ENCODE measurements at places on chromosomes 13 and 19.

DNA sequence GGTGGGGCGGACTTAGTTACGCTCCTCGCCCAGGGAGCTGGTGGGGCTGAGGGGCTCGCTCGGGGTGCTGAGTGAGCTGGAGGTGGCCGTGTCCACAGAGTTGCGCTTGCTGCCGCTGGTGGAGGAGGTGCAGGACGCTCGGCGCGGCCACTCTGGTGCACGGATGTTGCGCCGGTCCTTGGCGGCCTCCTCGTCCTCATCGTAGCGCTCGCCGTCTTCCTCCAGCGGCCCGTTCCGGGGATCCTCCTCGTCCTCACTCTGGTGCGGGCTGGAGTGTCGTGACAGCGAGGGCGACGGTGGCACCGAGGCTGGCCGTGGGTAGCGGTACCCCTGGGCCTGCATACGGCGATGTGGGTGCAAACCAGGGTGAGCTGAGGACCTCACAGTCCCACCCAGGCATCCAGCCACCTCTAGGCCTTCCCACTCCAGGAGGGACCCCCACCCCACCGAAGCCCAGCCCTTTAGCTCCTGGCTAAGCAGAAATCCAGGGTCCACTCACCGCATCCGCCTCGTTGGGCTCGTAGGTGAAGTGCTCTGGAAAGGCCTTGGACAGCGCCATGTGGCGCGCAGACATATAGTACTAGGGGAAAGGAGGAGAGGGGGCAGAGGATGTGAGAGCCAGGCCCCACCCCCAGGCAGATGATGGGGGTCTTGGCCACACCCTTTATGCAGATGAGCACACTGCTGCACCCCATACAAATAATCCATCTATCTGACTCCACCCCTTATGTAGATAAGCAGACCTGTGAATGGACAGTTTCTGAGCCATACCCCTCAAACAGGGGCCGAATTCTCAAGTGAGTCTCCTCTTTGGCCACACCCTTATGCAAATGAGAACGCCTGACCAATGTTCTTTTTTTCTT lies 4.4 kb downstream of the FTL start:
- DNase-seq = no peak

DNA sequence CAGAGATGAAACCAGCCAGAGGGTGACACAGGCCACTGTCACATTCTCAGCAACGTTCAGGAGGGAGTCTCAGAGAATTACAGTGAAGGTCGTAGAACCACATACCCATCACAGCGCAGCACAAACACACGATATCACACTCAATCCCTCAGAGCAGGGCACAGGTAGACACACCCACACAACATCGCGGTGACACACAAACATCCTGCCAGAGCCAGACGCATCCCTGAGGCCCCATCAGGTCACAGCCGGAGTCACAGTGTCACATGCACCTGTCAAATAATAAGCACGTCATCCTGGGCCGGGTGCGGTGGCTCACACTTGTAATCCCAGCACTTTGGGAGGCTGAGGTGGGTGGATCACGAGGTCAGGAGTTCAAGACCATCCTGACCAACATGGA lies 17.5 kb downstream of the ELAVL3 start:
- DNase-seq = no peak

- no peak for DNase-seq
Measured at GRCh38 chr19:17866312-17866963, 5.3 kb upstream of the SLC5A5 start.

DNA sequence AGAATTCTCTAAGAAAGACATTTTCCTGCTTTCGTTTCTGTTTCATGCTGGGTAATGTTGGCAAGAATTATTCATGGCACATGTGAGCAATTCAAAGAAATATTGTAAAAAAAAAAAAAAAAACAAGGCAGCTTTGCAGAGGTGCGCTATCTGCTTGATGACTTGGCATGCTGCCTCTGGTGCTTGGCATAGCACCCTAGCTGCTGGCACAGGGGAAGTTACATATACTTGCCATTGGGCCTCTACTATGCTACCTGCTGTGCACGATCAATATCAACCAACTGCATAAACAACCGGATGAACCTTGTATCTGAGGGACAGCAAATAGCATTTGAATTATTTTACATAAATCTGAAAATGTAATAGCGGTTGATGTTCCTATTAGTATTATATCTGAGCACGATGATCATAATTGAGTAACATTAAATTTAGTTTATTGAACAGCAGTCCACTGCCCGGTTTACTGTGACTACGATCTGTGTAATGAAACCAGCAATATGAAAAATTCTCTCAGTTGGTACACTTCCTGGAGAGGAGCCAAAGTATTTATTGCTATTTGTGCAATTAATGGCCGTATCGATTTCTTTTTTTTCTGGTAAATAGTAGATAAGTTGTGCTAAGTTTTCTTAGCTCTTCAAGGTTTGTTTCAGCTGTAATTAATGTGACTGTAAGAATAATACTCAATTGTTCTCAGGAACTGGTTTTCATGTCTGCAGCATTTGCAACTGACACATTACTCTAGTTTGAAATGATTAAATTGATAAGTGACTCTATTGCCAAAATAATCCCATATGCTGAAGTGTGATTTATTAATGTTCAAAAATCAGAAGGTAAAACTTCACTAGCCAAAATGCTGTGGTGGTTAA lies 717.3 kb downstream of the DACH1 start:
- no peak for DNase-seq

DNA sequence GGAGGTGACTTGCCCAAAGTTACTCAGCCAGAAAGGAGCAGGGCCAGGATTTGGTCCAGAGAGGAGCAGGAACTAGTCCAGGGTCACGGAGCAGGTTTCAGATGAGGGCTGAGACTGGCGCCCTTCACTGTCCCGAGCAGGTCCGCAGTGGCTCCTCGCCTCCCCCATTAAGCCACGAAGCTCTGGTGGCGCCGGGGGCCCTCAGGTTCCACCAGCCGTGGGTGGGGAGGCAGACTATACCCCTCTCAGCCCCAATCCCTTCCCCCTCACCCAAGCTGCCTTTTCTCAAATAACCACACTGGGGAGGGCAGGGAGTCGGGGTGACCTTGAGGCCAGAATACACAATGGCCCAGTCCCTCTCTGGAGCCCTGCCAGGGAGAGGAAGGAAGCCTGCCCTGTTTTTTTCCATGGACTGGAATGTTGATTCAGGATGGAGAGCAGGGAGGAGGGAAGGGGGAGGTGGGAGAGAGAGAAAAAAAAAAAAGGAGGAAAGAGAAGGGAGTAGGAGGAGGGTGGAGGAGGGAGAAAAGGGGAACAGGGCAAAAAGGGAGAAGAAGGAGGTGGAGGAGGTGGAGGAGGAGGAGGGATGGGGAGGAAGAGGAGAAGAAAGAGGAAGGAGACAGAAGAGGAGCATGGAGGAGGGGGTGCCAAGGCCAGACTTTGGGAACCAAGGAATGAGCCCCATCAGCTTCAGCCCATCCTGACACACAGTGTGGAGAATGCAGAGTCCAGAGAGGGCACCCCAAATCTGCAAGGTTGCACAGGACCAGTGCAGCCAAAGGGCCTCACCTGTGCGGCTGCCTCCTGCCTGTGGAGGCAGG lies 19.7 kb downstream of the CEACAM16 start:
- DNase-seq = no peak

- peak; percentile 36 for DNase-seq
Measured at GRCh38 chr19:19642506-19643157, 825 bp downstream of the GMIP start.

- DNase-seq = no peak
Measured at GRCh38 chr13:109870696-109871370, 84.5 kb upstream of the IRS2 start.

DNA sequence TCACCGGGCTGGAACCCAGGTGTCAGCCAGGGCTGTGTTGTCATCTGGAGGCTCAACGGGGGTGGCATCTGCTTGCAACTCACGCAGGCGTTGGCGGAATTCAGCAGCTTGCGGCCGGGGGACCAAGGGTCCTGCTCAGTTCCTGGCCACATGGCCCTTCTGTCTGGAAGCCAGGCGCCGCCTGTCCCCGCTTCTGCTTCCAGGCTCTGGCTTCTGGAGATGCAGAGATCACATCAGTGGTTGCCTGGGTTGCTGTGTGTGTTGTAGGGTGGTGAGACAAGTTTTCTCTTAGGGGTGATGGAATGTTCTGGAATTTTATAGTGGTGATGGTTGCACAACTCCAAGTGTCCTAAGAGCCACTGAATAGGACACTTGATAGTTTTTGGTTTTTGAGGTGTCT lies 5.0 kb downstream of the ADAT3 start:
- DNase-seq = no peak

- DNase-seq = no peak
Measured at GRCh38 chr13:62850331-62850730, 1434.7 kb upstream of the PCDH20 start.

DNA sequence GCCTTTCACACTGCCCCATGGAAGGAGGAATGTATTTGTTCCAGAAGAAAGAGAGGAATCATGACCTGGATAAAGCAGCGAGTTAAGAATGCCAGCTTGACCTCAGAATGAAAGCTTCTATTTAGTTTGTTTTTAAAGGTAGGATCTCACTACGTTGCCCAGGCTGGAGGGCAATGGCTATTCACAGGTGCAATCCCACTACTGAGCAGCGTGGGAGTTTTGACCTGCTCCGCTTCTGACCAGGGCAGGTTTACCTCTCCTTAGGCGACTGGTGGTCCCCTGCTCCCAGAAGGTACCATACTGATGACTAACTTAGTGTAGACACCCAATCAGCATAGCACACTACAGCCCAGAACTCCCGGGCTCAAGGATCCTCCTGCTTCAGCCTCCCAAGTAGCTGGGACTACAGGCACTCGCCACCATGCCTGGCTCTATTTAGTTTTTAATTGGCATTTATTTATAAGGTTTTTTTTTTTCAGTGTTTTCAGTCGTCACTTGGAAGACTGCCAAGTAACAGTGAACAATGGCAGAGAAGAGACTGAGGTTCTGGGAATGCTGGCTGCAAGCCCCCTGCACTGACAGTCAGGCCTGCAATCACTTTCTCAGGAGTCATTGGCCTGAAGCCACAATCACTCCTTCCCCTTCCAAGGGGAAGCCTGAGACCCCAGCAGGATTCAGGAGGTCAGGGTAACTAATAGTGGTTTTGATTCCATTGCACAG lies 73.1 kb downstream of the EPS15L1 start:
- DNase-seq = no peak

DNA sequence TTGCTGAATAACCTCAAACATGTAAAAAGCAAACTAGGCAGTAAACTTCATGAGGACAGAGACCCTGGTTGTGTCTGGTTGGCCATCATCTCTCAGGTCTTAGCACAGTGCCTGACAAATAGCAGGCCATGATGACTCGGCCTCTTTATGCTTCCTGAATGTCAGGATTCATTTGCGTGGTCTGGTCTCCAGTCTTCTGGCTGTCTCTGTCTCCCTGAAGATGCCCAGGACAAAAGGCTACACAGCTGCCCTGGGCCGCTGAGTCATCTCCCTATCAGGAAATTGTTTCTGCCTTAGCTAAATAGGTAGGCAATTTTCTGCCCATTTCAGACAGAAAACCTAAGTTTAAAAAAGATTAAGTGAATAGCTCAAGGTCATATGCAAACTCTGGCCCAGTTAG lies 84.1 kb upstream of the FNDC3A start:
- DNase-seq = no peak

DNA sequence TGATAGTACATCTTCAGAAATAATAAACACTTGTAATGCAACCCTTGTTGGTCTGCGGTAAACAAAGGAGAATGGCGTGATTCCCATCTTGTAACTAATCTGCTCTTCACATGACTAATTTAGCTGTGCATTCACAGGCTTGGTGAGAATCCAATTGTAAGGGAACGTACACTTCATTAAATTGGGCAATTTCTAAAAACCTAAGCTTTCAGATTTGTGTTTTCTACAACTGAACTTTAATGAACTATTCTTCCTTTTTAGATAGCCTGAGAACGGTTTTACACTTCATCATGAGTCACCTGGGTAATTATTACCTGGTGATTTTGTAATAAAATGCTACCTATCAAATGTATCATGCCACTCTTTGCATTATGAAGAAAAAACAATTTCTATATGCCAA lies 306.9 kb downstream of the KLF5 start:
- no peak for DNase-seq

GRCh38 chr19:34759218-34759917 lies 13.6 kb downstream of the ZNF599 start:
- DNase-seq = no peak

- no peak for DNase-seq
Measured at GRCh38 chr13:41497436-41497835, 40.1 kb downstream of the RGCC start.

Measured in activated T-cell treated with anti-CD3 and anti-CD28 coated beads for 48 hours (primary cell).